OCI-LY7 (cell line): ENCODE measurements at places on chromosomes 2 and 18. TPM values are rescaled to one million over a fixed set of nuclear protein-coding genes. Genes with fewer than 3 reads are reported as not detected.

- no peak for DNase-seq
Observed at GRCh38 chr2:37226863-37227262, 4.5 kb downstream of the CEBPZ start.

The CASP10 gene
- total RNA-seq = 0.42 and 0.51 TPM in 2 replicates

DNA sequence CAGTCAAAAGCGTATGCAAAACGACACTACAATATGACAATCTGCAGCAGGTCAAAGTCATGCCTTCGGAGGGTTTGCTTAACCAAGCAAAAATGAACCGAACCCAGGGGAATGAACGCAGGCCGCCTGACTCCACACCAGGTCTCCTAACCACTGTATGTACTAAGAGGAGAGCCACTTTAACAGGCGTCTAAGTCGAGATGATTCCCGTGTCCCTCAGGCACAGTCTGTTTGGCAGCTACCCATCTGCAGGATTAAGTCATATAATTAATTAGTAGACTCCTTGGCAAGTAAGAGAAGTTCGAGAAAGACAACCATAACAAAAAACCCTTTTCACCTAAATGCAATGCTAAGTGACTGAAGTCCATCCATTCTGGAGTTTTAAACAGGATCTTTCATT, 15.2 kb downstream of the CYB5A start:
- DNase-seq = no peak

The AUP1 gene
- 121 and 122 TPM in 2 replicates for total RNA-seq

The VWA3B gene
- total RNA-seq = not detected in 2 replicates

DNA sequence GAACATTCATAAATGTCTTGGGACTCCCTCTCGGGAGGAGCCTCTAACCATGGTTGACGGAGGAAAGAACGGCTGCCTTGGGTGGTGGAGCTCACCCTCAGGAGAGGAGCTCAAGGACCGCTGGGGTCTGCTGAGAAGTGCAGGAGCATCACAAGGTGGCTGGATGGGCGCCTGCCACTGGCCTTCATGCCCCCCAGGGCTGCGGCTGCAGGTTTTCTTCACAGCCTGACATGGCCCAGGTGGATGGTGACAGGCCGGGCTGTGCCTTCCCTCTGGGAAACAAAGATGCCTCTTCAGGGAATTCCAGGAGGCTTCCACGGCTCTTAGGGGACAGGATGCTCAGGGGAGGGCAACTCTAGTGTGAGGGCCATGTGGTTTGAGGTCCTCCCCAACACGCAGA, 119.5 kb upstream of the PXDN start:
- DNase-seq = no peak

- no peak for DNase-seq
Observed at GRCh38 chr18:32386471-32386870, 84.2 kb downstream of the GAREM1 start.

The TMEM185B gene
- 21.4 and 24.4 TPM in 2 replicates for total RNA-seq

DNA sequence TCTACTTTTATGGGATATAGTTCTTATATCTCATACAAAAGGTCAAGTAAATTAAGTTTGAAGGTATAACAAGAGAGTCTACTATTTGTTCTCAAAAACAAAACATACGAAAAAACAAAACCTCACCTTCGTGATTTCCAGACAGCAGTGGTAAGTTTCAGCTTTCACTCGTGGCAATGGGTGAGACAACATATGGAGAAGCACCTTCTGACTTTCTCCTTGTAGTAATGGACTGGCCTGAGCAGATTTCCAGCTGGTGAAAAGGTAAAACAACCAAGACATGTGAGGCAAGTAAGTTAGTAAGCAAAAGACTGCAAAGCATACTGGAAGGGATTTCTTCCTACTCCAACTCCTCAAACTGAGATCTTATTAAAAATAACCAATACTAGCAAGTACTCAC, 39.6 kb downstream of the RTTN start:
- no peak for DNase-seq

- DNase-seq = no peak
Observed at GRCh38 chr18:35524226-35524625, 26.5 kb upstream of the INO80C start.

DNA sequence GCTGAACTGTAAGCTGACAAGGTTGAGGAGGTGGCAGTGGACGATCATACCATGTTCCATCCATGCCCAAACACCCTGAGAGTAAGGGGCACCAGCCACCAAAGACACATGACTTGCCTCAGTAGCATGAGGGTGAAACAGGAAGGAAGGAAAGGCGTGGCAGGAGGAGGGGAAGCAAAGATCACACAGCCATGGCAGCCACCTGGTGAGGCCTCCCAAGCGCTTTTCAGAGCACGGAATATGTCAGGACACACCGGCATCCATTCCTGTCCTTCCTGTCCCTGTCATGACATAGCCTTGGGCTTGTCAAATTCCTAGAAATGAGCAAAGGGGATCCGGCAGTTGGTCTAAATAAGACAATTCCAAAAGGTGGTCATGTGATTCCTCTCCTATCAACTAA, 118.7 kb downstream of the MYO5B start:
- no peak for DNase-seq
